HT1080 (cell line): ENCODE measurements at places on chromosomes 11 and 22. TPM values are rescaled to one million over a fixed set of nuclear protein-coding genes. Genes with fewer than 3 reads are reported as not detected.

DNA sequence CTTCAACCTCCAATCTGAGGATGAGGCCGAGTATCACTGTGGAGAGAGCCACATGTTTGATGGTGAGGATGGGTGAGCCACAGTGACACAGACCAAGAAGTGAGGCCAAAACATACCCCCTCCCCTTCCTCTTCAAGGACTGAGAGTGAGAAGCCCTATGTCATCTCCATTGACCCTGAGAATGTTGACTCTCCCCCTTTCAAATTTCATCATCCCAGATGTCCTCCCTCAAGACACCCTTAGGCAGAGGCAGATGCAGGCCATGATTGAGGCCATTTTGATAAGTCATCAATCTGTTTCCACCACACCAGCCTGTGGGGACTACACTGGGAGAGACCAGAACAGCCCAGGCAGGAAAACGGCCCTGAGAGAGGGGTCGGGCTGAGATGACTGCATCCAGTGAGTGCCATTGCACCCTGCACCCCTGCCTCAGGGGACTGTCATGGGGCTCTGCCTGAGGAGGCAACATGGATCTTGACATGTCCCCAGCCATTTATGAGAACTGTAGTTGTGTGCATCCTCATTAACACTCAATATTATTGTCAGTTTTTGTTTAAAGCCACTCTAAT lies 84.2 kb upstream of the IGLL5 start:
- no peak for DNase-seq

DNA sequence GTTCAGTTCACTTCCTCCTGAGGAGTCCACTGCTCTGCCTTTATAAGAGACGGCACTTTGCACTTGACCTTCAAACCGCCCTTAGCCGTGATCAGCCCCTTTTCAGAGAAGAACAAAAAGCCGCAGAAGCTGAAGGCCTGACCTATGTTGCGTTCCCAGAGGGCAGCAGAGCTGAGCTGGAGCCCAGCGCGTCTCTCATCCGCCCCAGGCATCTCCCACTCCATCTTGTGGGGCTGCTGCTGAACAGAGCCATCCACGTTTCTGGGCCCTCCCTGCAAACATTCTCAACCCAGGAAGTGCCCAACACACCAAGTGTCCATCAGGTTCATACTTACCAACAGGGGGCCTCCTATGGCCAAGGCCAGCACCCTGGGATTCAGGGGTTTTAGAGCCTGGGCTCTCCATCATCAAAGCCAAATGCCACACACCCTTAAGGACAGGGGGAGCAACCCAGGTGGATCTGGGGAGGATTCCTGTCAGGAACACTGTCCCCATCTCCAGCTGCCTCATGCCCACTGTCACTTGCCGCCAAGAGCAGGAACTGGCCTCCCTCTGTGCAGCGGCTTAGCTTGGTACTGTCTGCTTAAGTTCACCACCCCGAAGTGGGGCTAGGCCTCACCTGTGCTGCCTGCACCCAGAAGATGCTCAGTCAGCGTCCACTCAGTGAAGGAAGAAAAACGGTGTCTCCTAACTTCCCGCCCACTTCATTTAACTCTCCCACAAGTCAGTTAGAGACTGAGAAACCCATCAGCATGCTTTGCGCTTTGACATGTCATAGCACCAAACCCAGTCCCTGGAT lies 16.0 kb upstream of the EFCAB6 start:
- no peak for DNase-seq

DNA sequence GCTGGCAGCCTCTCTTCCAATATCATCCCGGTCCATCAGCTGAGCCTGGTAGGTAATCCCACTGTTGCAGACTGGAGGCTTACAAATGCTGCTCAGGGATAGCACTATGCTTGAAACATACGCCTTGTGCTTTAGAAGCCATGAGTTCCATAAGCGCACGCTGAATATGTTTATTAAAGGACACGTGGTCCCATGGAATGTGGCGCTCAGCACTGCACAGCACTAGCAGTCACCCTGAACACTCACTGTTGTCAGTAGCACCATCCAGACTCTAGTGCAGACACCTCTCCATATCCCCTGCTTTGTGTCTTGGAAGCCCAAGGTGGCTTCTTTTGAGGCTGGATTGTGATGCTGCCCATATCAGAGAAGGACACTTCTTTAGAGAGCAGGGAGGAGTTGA lies 120.9 kb downstream of the MAML2 start:
- DNase-seq: no peak

- DNase-seq: no peak
Measured at GRCh38 chr11:134932761-134933160, 520.7 kb upstream of the B3GAT1 start.

GRCh38 chr11:62201376-62201775 lies 7.1 kb upstream of the SCGB2A1 start:
- DNase-seq: no peak

GRCh38 chr11:17343907-17344306 lies 7.7 kb upstream of the NCR3LG1 start:
- peak; percentile 68 for DNase-seq

GRCh38 chr22:42026705-42027104 lies 28.1 kb downstream of the WBP2NL start:
- no peak for DNase-seq

DNA sequence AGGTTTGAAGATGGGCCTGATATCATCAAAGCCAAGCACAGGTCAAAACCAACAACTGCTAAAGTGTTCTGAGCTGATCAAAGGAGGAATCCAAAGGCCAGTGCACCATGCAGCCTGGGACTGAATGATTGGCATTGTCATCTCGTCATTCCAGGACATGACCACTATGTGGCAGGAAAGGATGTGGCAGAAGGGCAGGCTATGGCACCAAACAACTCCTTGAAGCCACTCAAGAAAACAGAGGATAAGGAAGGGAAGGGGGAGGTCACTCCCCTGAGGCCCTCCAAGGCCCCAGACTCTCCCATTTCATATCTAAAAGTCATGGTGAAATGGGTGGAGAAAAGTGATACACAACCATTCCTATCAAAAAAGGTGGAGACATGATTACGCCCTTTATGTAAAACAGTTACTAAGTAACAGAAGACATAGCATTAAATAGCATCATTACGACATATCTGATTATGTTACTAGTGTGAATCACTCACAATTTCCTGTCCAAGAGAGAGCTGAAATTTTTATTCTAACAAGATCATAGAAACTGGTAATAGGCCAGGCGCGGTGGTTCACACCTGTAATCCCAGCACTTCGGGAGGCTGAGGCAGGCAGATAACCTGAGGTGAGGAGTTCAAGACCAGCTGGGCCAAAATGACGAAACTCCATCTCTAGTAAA lies 49.3 kb downstream of the AHNAK start:
- DNase-seq: peak; percentile 87

DNA sequence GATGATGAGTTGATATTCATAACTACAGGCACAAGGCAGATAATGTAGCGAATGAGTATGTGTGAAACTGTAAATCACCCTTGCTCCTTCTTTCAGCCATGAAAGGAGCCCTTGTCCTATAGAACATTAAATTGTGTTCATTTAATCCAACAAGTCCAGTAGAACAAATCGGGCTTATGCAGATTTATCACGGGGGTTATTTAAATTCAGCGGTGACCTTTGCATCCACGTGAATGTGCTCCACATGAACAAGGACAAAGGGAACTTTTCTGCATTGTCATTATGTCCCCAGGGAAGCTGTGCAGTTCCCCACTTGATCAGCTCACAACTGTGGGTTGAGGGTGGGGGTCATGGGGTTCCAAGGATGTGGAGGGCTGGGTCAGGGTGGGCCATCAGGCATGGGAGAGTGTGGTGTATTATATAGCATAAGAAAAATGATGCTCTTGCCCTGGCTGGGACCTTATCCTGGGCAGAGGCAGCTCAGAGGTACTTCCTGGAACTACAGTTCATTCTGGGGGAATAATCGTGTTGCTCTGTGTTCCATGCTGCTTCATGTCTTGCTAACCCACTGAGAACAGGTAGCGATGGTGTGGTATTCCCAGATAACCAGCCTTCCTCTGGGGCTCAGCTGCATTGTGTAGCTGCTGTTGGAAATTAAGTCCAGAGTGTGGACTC lies 306.6 kb downstream of the FAT3 start:
- no peak for DNase-seq

GRCh38 chr11:93225662-93226061 lies 27.9 kb upstream of the SLC36A4 start:
- DNase-seq: no peak

- no peak for DNase-seq
Measured at GRCh38 chr11:90823446-90823845, 600.6 kb upstream of the CHORDC1 start.

DNA sequence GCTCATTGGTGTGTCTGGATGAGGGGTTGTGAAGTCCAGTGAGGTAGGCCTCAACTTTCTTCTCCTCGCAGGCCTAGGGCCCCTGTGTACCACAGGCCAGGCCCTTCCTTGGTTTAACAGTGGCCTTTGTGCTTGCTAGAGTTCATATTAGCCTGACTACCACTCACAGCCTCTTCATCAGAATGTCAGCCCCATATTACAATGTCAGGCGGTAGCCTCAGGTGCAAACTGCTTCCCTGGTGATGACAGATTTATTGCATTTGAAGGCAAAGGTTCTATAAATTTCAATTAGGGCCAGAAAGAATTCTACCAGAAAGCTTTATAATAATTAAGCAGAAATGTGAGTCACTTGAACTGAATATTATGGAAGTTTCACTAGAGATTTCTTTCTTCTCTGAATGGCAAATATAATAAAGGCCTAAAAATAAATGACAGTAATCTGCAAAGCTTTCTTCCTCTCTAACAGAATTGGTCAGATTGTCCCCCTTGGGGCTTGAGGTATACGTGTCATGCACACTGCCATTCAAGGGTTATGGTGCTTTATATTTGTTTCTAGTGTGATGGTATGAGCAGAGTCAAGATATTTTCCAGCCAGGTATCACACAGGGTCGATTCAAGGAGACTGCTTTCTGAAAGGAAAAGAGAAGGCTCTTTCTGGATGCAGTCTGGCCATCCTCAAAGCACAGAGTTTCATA lies 210.3 kb downstream of the CWF19L2 start:
- DNase-seq: no peak

GRCh38 chr22:30453731-30454510 lies 17.9 kb downstream of the SEC14L3 start:
- no peak for DNase-seq

DNA sequence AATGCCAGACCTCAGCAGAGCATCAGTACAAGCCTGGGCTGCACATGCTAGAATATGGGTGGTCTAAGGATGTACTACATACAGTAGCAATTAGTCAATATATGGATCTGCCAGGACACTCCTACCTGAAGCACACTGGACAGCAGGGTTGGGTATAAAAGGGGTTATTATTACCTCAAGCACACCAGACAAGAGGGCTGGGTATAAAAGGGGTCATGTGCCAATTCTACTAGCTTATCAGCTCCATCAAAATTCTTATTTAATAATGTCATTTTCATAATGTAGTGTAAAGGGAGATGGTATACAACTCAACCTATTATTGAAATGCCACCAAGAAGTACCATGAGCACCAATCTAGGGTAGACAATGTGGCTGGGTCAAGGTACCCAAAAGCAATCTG lies 44.7 kb upstream of the PRODH start:
- no peak for DNase-seq

DNA sequence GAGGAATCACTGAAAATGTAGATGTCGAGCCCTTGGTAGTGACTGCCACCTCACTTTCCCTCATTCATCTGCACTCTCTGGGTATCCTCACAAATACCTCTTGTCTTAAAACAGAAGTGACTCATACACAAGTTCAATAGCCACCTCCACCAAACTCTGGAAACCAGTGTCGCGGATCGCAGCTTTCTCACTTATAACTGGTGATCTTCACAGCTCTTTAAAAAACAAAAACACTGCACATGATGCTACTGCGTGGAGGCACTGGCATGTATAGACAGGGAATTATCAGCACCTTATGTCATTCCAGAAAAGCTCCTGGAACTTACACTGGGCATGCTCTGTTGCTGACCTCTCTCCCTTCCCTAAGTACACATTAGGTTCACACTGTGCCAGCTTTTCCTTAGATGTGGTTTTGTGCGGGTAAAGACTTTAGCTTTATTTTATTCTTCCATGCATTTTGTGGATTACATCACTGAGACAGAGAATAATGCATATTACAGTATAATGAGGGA lies 425.5 kb upstream of the CADM1 start:
- DNase-seq: peak; percentile 37

GRCh38 chr11:18700375-18700774 lies 1.8 kb downstream of the TMEM86A start:
- peak; percentile 41 for DNase-seq

GRCh38 chr11:92707173-92707619 lies 262.3 kb upstream of the MTNR1B start:
- no peak for DNase-seq

- DNase-seq: no peak
Measured at GRCh38 chr22:19214078-19214473, 35.5 kb upstream of the SLC25A1 start.

- no peak for DNase-seq
Measured at GRCh38 chr11:83641511-83641910, 355.3 kb upstream of the CCDC90B start.

- DNase-seq: no peak
Measured at GRCh38 chr11:44852952-44853351, 97.7 kb downstream of the TP53I11 start.

DNA sequence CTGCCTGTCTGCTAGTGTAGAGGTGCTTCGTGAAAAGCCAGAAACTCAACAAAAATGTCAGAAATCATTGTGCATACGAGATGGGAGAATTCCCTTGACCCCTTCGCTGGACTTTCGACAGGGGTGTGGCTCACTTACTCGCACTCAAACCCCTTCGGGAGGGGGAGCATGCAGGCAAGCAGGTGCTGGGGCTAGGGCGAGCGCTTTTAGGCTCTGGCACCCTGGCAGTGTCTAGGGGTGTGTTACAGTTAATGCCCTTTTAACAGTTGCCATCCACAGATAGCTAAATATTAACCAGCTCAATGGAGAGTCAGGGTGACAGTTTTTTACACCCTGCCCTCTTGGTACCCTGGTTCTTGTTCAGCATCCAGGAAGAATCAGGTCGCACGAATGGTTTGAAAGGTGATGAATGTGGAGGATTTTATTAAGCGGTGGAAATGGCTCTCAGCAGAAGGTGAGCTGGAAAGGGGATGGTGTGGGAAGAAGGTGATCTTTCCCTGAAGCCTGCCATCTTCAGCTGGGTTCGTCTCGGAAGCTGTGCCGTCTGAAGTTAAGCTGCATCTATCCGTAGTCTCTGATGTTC lies 59.6 kb upstream of the SHANK2 start:
- no peak for DNase-seq

- DNase-seq: no peak
Measured at GRCh38 chr22:44906999-44907644, 102.7 kb downstream of the PHF21B start.

GRCh38 chr11:1392561-1392960 lies 2.8 kb downstream of the BRSK2 start:
- no peak for DNase-seq

GRCh38 chr11:60989093-60989650 lies 17.7 kb downstream of the CD6 start:
- no peak for DNase-seq

GRCh38 chr11:3200388-3201111 lies 18.1 kb downstream of the MRGPRG start:
- DNase-seq: no peak

Gene MRGPRF
- total RNA-seq: 0.03 TPM in 1 of 2 replicates, not detected in the other

Gene OR5B21
- total RNA-seq: not detected in 2 replicates

Gene ABTB2
- total RNA-seq: 3.8 and 4.0 TPM in 2 replicates

Gene SYCE3
- total RNA-seq: not detected in 2 replicates

Gene NRXN2
- total RNA-seq: 0.42 TPM in 1 of 2 replicates, not detected in the other

Gene PRRG4
- total RNA-seq: 0.33 and 0.35 TPM in 2 replicates

Gene CASP4
- 55.0 and 60.6 TPM in 2 replicates for total RNA-seq

Gene LMO2
- 0.11 and 1.5 TPM in 2 replicates for total RNA-seq

Gene HIRA
- total RNA-seq: 26.6 and 28.6 TPM in 2 replicates

Gene HOATZ
- total RNA-seq: not detected in 2 replicates

Gene TPBGL
- total RNA-seq: 0.10 and 0.33 TPM in 2 replicates

Gene CHRNA10
- total RNA-seq: 0.43 and 2.5 TPM in 2 replicates

Gene APOBEC3G
- 8.0 and 11.3 TPM in 2 replicates for total RNA-seq

Gene DEAF1
- total RNA-seq: 64.5 and 75.0 TPM in 2 replicates

Gene LYVE1
- not detected in 2 replicates for total RNA-seq

Gene OR8D1
- not detected in 2 replicates for total RNA-seq

Gene TMPRSS5
- total RNA-seq: 0.13 and 0.14 TPM in 2 replicates

Gene GDPD4
- not detected in 2 replicates for total RNA-seq
